Fibroblast of gingiva (primary cell): ENCODE measurements at places on chromosomes 3 and 15.

DNA sequence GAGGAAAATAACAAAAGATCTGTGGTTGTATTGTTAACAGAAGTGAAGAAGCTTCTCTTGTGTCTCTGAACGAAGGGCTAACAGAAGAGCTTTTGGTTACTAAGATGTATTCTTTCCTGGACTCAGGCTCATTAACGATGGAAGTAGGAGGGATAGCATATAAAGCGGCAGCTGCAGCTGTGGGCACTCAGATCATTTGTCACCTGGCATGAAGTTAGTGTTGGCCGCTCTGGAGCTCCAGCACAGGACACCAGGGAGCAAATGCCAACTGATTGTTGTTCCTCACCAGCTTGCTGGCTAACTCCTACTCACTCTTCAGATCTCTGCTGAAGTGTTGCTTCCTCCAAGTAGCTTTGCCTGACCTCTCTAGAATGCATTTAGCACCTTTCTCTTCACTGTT, 15.5 kb upstream of the SLITRK3 start:
- no peak for DNase-seq

DNA sequence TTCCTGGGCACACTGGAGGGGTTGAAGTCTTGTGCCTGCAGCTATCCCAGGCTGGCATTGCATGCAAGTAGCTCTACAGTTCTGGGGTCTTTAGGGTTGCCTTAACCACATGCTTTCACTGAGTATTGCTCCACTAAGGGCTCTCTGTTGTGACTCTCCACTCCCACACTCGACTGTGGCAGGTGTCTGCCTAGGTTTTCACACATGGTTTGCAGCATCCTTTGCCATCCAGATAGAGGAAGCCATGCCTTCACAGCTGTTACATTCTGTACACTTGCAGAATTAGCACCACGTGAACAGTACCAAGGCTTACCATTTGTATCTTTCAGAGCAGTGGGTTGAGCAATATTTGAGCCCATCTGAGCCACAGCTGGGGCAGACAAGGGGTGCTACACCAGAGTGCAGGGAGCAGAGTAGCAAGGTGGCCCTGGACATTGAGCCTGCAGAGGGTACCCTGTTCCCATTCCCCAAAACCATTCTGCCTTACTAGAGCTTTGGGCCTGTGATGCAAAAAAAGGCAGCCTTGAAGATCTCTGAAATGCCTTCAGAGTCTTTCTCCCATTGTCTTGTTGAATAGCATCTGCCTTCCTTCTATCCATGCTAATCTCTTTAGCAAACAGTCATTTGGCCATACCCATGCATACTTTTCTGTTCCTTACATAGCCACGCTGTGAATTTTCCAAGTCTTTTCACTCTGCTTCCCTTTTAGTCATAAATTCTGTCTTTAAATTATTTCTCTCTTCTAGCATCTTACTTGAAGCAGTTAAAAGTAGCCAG, 95.2 kb upstream of the PLCL2 start:
- DNase-seq: no peak

DNA sequence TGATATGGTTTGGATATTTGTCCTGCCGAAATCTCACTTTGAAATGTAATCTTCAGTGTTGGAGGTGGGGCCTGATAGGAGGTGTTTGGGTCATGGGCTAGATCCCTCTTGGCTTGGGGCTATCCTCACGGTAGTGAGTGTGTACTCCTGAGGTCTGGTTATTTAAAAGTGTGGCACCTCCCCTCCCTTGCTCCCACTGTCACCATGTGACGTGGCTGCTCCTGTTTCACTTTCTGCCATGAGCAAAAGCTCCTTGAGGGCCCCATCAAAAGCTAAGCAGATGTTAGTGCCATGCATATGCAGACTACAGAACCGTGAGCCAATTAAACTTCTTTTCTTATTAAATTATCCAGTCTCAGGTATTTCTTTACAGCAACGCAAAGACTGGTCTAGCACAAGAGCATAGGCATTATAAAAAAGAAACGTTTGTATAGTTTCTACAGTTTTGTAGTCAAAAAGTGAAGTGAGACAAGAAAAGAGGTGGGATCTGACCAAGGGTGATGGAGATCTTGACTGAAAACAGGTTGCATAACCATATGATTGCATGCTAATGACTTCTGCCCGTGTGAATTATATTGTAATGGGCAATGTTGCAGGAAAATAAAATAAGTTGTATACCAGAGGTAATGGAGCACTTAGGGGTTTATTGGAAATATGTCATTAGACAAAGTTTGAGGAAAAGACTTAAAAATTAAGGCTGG, 28.5 kb upstream of the CLASP2 start:
- DNase-seq: no peak

DNA sequence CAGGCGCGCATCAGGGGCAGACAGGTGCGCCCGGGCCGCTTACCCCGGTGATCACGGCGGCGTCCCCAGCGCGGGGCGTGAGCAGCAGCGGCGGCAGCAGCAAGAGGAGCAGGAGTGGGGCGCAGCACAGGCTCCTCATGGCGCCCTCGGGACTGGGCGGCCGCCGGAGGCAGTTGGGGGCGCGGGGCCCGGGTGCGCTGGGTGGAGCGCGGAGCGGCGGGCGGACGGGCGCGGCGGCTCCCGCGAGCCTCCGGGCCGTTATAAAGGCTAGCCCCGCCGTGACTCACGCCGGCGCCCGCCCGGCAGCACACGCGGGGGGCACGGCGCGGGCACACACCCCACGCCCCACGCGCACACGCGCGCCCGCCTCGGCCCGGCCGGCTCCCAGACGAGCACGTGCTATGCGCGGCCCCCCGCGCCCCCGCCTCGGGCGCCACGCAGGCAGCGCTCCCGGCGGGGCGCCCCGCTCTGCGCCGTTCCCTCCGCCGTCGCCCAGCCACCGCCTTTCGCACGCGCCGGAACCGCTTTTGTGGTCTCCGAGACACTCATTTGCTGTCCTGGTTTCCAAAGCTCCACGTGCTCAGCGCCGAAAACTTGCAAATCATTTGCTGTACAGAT, at the start of gene PROK2:
TSS of gene PROK2 (minus strand) at position 235 of the 618 bp plus-strand sequence. CDS start at position 139, 96 bp downstream.
- DNase-seq: no peak

DNA sequence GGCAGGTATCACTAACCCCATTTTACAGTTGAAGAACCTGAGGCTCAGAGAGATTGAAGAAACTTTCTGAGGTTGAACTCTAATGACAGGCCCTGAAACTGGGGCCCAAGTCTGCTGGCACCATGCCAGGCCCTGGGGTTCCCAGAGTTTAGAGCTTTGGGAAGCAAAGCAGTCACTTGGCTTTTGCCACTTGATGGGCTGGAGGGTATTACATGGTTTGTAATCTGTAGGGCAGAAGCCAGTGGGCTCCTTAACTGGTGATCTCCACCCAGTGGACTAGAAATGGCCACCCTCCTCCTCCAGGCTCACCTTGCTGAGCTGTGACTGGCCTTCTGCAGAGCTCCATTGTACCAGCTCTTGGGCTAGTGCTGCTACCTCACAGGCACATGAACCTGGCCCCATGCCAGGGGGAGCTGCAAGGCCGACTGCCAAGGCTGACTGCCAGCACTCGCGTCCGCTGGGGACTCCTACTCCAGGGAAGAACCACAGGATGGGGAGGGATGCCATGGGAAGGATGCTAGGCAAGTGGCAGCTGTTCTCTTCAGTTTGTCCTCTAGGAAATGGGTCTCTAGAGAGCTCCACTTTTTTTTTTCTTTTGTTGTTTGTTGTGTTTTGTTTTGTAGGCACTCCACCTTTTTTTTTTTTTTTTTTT, 104.8 kb downstream of the ETFA start:
- DNase-seq: peak; percentile 54

- no peak for DNase-seq
These were observed 10.0 kb downstream of the PLA2G4B start for GRCh38 chr15:41848631-41849030.

DNA sequence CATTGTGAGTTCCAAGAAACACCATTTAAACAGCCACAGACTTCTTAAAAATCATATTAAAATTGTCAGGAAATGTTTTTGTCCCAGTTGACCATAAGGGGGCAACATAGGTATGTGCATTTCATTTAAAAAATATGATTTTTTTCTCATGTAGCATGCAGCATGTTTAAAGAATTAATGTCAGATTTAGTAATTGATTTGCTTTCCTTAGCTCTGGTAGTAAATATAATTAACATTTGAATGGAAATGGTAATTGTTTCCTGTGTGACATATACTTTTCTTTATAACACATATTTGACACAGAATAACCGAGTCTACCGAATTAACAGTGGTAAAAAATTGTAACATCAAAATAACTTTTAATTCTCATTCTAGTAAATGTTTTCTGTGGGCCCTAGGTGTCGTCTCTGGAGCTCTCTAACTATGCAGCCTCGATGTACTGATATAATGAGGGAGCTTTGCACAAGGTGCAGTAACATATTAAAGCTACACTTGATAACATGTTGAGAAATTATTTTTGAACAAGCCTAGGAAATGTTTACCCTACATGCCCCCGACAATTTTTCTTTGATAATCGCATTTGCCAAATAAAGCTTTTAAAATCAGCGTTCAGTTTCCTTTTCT, 34.9 kb downstream of the NXPE3 start:
- peak; percentile 11 for DNase-seq

DNA sequence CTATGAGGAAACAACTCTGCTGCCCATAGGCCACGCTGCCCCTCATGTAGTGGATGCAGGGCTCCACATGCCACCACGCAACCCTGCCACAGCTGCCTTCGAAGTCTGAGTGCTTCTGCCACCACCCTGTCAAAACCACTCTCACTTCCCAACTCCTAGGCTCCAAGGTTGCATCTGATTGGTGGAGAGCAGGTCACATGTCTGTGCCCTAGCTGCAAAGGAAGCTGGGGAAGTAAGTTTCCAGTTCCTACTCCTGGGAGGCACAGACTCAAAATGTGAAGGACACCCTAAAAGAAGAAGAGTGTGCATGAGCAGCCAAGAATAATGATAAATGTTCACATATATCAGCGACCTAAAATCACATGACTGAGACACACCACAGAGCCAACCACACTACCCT, 31.9 kb upstream of the TICRR start:
- no peak for DNase-seq

- DNase-seq: no peak
These were observed 68.8 kb upstream of the IQSEC1 start for GRCh38 chr3:13141991-13142412.

DNA sequence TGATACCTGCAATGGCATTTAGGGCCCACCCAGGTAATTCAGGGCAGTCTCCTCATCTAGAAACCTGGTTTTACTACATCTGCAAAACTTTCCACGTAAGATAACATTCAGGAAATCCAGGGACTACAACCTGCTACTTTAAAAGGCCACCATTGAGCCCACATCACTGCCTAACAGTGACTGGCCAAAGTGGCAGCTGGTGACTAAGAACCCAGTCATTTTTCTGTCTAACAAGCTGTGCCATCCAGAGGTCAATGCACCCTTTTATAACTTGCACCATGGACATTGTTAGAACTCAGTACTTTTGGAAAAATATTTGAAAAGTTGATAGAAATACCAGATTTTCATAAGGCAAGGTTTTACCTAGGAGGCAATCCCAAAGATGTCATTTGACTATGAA, 492.4 kb downstream of the OTOL1 start:
- no peak for DNase-seq

DNA sequence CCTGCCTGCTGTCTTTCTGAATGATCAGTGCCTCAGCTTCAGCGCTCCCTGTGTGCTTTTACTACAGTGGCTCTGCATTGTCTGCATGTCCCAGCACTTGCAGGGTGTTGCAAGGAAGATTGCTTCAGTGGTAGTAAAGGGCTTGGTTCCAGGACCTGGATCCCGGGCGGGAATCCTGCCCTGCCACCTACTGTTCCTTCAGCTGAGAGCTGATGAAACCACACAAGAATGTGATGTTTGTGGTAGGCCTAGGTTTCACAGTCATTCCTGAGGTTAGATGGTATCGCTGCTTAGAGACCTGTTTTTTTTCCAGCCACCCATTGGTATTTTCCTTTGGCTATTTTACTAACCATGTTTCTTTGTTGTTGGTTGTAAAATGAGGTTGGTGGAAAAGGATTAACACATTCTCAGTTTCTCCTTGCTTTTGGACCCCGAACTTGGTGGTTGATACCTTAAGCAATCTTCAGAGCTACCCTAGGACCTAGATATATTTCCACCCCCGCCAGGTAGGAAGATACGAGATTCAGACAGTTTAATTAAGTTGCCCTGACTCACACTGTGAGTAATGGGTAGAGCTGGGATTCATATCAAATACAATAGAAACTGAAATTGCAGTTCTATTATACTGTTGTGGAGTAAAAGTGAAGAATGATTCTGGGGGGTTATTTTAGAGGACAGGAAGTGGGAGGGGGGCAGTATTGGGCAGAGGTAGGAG, 11.4 kb downstream of the GPR87 start:
- DNase-seq: peak; percentile 98

DNA sequence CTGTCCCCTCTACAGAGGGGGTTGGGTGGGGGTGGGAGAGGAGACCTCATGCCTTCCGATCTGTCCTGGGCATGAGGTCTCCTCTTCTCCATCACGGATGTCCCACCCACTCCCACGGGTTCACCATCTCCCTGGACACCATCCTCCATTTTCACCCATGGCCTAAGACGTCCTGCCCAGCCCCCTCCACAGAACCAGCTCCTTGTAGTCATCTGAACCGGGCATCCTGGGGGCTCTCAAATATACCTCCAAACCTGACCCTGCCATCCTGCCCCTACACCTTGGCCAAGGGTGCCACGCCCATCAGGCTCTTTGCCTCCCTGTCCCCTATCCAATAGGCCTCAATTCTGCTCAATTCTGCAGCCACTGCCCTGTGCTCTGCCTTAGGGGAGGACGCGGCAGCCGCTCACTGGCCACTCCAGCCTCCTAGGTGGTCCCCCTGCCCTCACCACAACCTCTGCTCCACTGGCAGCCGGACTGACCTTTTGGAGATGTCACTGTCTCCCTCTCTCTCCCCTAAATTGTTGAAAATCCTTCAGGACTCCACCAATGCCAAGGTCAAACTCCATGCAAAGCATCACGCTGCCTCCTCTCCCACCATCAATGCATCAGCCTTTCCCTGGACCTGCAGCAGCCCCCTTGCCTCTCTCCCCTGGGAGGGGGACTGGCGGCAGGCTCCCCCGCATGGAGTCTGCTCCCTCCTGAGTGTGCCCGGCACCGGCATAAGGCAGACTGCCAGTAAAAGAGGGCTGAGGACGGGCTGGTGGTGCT, 9.4 kb upstream of the ANPEP start:
- no peak for DNase-seq

DNA sequence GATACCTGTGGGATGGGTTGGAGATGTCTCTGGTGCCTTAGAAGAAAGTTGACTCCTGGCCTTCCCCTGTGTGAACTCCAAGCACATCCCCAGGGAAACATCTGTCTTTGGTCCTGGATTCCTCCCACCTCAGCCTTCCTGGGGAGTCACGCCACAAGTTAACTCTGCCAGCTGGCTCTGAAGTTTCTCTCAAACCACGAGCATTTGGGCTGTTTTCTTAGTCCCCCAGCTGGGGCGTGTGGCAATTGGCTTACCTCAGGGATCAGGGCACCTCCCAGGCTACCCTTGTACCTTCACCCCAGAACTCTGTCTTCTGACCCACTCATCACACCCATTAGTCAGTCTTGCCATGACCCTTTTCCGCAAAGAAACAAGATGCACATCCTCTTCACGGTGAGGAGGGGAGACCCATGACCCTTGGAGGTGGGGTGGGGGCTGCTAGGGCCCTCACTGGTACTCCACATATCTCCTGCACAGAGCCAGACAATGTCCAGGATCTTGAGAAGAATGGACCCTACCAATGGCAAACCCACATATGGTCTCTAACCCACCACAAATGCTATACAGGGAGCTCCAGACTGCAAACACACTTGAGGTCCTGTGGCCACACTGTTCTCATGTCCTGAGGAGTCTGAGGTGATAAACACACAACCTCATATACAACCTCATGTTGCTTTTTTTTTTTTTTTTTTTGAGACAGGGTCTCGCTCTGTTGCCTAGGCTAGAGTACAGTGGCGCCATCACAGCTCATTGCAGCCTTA, 3.9 kb downstream of the NEIL1 start:
- no peak for DNase-seq
